Sigmoid colon (tissue), 7 donors: ENCODE measurements at places on chromosomes 7 and 10. TPM values are rescaled to one million over a fixed set of nuclear protein-coding genes. Genes with fewer than 3 reads are reported as not detected.

Gene ANXA8L1
- not detected for total RNA-seq

Gene TMEM270
- total RNA-seq = not detected

Gene CWF19L1
- 16.9 TPM for total RNA-seq

Gene TAS2R40
- total RNA-seq = not detected

Gene PNLIPRP3
- not detected for total RNA-seq

Gene RNF32
- total RNA-seq = 2.1 TPM

Gene FAM25C
- total RNA-seq = not detected

Gene SMURF1
- total RNA-seq = 15.8 TPM

Gene SPDYE6
- total RNA-seq = not detected

Gene RELN
- total RNA-seq = 9.2 TPM

Gene FAM131B
- 6.4 TPM for total RNA-seq

Gene PHKG1
- 5.6 TPM for total RNA-seq

Gene LDB3
- 42.1 TPM for total RNA-seq

Gene PLCE1
- total RNA-seq = 7.8 TPM

Gene CDHR1
- total RNA-seq = 0.27 TPM

Gene BET1
- 30.6 TPM for total RNA-seq

Gene VGF
- total RNA-seq = not detected

- no peak for DNase-seq
Observed at GRCh38 chr7:34332006-34332405, 326.0 kb upstream of the NPSR1 start.

- DNase-seq = no peak
Observed at GRCh38 chr10:28587270-28587969, 54.5 kb downstream of the WAC start.

GRCh38 chr7:41977151-41977651 is 259.8 kb downstream of the GLI3 start:
- DNase-seq = no peak

DNA sequence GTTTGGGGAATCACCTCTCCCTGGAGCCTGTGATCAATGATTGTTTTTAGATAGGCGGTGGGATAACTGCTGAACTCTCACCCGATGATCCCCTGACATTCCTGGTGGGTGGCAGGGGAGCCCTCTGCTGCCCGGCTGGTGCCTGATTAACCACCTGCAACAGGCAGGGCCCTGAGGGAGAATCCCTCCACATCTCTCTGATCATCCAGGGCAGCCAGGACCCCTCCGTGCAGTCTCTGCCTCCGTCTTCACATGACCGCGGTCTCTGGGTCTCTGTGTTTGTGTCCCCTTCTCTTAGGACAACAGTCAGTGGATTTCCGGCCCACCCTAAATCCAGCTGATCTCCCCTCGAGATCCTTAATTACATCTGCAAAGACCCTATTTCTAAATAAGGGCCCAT is 17.4 kb downstream of the CALML5 start:
- DNase-seq = peak; percentile 50

- no peak for DNase-seq
Observed at GRCh38 chr10:45199205-45199740, 116.1 kb downstream of the OR13A1 start.

- no peak for DNase-seq
Observed at GRCh38 chr10:112721080-112721698, 228.9 kb upstream of the TCF7L2 start.

GRCh38 chr10:93149761-93150160 is 76.1 kb downstream of the CYP26A1 start:
- no peak for DNase-seq

- DNase-seq = no peak
Observed at GRCh38 chr10:9052767-9053166, 998.3 kb downstream of the GATA3 start.

GRCh38 chr10:1577945-1578344 is 159.4 kb downstream of the ADARB2 start:
- peak; percentile 14 for DNase-seq

GRCh38 chr10:119650692-119651513 is at the start of gene BAG3:
Gene BAG3 (plus strand): TSS chr10:119651380. CDS start chr10:119651676, 296 bp downstream.
- DNase-seq = peak; percentile 98

DNA sequence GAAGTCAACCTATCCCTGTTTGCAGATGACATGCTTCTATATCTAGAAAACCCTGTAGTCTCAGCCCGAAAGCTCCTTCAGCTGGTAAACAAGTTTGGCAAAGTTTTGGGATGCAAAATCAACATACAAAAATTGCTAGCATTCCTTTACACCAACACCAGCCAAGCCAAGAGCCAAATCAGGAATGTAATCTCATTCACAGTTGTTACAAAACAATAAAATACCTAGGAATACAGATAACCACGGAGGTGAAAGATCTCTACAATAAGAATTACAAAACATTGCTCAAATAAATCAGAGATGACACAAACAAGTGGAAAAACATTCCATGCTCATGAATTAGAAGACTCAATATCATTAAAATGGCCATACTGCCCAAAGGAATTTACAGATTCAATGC is 50.4 kb upstream of the ZNF365 start:
- DNase-seq = no peak

GRCh38 chr7:128167042-128167701 is 73.9 kb upstream of the LEP start:
- DNase-seq = no peak

- no peak for DNase-seq
Observed at GRCh38 chr10:97583476-97583875, 713 bp upstream of the HOGA1 start.

- DNase-seq = no peak
Observed at GRCh38 chr10:37803269-37803668, 54.1 kb downstream of the ZNF248 start.

DNA sequence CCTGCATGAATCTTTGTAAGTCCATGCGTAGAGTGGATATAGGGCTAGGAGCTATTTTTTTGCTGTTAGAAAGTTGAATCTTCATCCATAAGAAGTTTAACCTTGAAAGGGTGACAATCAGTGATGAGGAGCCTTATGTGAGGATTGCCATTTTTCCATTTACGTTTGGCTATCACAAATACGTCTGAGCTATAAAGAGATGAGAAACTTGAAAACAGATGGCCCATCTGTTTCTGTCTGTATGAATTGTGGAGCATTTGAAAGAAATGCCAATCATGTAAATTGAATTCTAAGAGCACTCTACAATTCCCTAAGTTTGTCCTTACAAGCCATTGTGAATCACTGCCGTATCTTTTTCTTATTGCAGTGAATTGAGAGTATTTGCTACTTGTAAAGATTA is 169.8 kb upstream of the TEX47 start:
- no peak for DNase-seq

DNA sequence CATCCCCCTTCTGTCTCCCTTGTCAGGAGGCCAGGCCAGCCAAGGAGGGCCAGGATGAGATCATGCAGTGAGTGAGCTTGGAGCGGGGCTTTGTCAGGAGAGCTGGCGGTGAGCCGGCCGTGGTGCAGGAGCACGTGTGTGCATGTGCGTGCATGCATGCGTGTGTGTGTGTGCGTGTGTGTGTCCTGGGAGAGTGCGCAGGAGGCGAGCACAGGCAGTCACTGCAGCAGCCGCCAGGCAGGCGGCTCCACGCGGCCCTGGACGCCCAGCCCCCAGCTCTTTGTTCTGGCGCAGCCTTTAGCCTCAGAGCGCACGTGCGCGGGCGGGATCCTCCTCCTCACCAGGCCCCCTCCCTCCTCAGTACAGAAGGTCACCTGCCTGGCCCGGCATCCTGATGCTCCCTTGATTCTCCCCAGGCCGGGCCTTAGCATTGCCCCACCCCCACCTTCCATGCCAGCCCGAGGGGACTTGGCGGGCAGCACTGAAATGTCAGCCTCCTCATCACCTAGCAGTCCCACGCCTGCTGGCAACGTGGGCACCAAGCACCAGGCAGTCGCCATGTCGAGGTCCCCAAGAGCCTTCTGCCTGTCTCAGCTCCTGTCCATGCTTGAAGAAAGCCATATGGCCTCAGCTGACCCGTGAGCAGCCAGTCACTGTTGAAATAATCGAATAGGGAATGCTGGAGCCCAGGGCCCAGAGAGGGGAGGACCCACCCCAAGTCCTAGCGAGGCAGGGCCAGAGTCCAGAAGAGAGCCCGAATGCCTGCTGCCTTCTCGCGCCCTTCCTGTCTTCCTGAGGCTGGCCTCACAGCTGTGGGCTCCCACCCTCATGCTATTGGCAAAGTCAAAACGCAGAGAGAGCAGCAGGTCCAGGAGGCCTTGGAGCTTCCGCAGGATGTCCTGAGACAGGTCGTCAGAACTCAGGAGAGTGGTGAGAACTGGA is 125.9 kb upstream of the PPIF start:
- peak; percentile 95 for DNase-seq

GRCh38 chr7:141150465-141150864 is 76.6 kb downstream of the TMEM178B start:
- DNase-seq = no peak
